ENCODE measurements at places on chromosomes 4 and X.

DNA sequence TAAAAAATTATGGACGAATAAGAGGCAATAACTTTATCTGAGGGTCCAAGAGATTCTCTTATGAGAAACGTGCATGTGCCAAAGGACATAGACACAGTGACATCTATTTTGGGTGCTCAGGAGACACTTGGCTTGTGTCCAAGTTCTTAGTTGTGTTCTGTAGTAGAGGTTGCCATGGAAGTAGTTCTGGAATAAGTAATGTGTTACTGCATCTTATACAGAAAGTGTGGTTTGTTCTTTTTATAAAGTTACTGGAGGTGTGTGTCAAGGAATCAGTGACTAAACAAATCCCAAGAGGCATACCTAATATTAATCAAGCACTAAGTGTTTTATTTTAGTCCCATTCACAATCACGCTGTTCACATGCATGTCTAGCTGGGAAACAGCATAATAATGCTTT, 305.7 kb downstream of the ARHGAP24 start:
- DNase-seq = no peak

- DNase-seq = no peak
Observed at GRCh38 chr4:168886351-168886750, 123.7 kb downstream of the CBR4 start.

GRCh38 chr4:173919196-173919595, 364.3 kb downstream of the FBXO8 start:
- DNase-seq = no peak

GRCh38 chrX:47458528-47458927, 24.5 kb downstream of the ZNF41 start:
- DNase-seq = no peak

- DNase-seq = no peak
Observed at GRCh38 chr4:134747108-134747805, 545.7 kb upstream of the PABPC4L start.

DNA sequence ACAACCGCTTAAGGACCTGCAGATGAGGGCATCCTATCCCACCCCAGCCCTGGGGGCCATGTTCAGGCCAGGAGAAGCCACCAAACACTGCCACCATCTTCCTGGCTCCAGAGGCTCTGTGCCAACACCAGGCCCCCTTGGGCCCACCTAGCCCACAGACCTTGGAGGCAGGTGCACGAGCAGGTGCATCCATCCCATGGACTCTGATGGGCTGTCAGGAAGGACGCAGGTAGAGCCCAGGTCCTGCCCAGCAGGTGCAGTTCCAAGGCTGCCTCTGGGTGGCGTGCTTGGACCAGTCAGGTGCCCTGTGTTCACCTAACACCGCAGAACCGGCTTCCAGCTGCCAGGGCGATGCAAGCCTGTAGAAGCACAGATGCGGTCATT, 22.8 kb upstream of the PDE6B start:
- no peak for DNase-seq

DNA sequence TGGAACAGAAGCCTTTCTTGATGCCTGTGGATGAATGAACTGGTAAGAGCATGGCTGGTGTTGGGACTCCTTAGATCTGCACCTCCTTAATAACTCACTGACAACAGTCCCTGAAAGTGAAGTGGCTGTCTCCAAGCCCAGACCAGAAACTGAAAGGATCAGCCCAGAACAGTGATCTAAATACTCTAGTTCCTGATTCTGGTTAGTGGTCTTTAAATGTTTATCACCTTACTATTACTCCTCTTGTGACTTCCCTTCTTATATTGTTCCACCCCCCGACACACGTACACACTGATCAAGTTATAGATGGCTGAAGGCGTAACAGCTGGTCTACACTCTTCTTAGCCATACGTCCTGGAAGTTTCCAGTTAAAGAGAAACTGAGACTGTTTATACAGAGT, 33.8 kb upstream of the ARMCX2 start:
- no peak for DNase-seq

DNA sequence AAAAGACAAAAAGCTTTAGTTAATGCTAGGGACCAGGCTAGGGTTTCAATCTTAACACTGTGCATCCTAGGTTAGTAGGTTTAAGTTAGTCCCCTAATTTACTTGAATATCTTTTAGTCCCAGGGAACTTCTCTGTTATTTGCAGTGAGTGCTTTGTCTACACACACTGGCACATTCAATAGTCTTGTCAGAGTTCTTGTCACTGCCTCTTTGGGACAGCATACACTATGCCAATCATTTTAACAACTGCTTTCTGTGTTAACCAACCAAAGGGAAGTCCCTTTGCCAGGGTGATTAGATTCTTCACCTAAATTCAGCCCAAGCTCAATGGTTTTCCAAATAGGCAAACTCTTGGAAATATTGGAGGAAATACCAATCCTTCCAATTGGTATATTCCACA, 221.8 kb upstream of the IGFBP7 start:
- DNase-seq = no peak

DNA sequence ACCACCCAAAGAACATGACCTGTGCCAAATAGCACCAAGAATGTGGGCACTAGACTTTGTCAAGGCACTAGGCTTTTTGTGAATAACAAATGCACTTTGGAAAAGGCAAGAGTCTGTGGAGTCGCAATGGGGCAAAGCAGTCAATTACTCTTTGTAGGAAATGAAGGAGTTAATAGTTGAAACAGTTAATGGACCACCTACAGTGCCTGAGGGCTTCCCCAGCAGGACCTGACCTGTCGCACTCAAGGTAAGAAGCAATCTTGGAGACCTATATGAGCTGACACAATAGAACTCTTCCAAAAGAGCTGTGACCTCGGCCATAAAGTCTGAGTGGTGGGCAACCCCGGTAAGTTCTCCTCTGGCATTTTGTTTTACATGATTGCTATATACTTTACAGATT, 49.2 kb upstream of the CAPN6 start:
- no peak for DNase-seq

DNA sequence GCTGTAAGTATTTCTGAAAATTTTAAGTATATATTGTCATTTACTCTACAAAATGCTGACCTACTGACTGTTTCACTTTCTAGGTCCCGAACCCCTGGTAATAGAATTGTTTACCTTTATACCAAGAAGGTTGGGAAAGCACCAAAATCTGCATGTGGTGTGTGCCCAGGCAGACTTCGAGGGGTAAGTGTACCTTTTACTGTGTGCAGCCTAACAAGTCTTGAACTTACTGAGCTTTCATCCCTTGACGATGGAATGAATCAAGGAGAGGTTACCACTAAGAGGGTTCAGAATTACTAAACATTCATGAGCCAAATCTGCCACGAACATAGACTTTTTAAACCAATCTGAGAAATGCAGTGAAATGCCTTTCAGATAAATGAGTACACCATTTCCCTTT, 1.6 kb downstream of the RPL34 start:
- no peak for DNase-seq

DNA sequence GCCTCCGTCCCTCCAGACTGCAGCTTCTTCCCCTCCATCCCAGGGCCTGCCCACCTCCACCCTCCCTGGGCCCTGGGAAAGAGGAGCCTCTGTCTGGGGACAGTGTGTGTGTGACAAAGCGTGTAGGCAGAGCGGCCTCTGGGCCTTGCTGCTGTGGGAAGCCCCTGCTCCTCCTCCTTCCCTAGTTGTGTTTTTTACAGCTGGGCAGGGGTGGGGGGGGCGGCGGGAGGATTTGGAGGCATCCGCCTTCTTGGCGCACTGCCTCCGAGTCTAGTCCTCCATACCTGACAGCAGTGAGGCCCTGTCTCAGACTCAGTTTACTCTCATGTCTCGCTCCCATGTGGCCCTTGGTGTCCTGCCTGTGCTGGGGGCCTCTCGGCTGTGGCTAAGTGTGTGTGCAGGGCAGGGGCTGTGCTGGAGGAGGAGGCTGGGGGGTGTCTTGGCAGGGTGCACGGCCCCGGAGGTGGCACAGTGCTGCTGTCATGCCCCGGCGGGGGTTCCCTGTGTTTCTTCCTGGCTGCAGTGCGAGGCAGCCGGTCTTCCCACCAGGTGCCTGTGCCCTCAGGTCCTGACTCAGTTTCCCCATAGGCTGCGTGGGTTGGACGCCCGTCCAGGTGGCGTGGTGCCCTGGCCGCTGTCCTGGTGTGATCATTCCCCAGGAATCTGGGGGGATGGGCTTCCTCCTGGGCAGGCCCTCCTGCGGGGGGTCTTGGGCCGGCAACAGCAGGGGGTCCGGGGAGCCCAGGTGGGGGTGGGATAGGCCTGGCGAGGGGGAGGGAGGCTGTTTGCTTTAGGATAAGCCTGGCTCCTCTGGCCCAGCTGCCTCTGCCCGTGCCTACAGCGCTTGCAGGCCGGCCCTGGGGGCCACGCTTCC, 7.0 kb downstream of the FGFRL1 start:
- DNase-seq = no peak

DNA sequence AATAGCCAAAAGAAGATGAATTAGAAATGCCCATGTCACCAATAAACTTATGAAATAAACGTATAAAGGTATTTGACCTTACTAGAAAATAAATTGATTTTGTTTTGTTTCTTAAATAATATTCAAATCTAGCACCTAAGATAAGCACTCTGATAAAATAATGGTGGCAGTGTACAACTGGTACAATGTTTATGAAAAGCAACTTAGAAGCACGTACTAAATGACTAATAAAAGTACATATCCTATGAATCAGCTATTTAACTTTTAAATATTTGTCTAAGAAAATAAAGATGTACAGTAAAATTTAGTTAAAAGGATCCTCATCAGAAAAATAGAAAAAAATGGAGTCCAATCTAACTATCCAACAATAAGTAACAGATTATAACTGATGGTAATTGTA, 6.7 kb downstream of the MANBA start:
- DNase-seq = no peak

GRCh38 chr4:124515591-124515990, 196.9 kb downstream of the ANKRD50 start:
- no peak for DNase-seq

DNA sequence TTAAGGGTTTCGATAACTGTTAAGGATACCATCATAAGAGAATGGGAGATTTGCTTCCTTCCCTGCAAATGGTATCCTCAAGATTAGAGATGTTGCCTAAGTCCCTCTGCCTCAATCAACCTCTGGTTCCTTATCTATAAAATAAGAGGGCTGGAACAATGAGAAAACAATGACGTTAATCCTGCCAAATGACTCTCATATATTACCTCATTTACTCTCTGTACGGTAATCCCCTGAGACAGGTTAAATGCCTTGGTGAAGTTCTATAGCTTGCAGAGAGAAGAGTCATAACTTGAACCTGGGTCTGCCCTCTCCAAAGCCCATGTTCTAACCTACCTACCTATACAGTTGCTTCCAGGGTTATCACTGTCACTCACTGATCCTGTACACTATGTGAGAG, 100.2 kb upstream of the OTUD4 start:
- no peak for DNase-seq

GRCh38 chr4:184807256-184807655, 18.5 kb downstream of the ACSL1 start:
- no peak for DNase-seq

GRCh38 chrX:110001740-110002299, 1.1 kb upstream of the TMEM164 start:
- no peak for DNase-seq

- DNase-seq = no peak
Observed at GRCh38 chrX:71450433-71451106, 82.3 kb upstream of the OGT start.

- DNase-seq = no peak
Observed at GRCh38 chrX:129719931-129720530, 18.7 kb upstream of the XPNPEP2 start.

DNA sequence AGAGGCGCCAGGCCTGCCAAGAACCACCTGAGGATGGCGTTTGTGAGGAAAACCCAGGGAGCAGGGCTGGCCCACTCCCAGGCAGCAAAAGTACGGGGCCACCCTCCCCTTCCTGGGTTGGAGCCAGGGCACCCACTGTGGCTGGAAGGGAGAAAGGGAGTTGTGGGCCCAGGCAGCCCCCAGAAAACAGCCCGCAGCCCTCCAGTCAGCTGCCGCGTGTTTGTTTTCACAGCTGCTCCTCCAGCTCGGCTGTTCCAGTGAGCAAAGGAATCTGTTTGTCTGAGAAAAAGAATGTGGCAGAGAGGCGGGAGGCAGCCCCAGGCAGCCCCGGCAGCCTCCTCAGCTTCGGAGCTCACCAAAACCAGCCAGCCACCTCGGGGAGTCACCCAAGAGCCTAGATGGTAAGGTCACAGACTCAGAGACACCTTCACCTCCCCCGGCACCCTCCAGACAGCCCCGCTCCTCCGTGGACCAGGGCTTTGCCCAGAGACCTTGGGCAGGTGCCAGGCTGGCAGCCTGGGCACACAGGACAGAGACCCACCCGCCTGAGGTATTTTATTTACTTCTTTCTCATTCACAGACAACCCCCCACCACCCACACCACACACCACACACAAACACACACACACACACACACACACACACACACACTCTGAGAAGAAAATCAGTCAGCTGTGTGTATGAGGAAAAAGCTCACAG, 338.1 kb downstream of the BCOR start:
- no peak for DNase-seq

DNA sequence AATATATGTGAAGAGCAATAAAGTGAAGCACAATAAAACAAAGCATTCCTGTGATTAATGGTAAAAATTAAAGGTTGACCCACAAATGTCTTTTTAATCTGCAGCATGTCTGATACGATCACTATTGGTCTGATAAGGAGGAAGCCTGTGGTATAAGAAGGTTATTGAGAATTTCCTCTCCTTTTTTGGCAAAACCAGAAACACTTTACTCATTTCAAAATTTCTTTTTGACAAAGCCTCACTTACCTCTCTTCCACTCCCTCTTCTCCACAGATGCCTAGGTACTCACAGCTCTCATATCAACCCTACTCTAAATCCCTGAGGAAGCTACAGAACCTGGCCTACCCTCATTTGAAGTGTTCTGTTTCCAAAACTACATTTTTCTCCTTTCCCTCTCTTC, 56.1 kb downstream of the TSPAN5 start:
- no peak for DNase-seq

- DNase-seq = no peak
Observed at GRCh38 chr4:27094783-27095182, 234.1 kb downstream of the STIM2 start.

DNA sequence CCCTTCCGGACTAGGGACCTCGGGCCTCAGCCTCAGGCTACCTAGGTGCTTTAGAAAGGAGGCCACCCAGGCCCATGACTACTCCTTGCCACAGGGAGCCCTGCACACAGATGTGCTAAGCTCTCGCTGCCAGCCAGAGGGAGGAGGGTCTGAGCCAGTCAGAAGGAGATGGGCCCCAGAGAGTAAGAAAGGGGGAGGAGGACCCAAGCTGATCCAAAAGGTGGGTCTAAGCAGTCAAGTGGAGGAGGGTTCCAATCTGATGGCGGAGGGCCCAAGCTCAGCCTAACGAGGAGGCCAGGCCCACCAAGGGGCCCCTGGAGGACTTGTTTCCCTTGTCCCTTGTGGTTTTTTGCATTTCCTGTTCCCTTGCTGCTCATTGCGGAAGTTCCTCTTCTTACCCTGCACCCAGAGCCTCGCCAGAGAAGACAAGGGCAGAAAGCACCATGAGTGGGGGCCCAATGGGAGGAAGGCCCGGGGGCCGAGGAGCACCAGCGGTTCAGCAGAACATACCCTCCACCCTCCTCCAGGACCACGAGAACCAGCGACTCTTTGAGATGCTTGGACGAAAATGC, at the start of gene WAS:
TSS of gene WAS (plus strand) at position 389 of the 572 bp plus-strand sequence. CDS start at position 444, 55 bp downstream.
- no peak for DNase-seq

- DNase-seq = no peak
Observed at GRCh38 chrX:142052238-142052637, 148.5 kb downstream of the MAGEC1 start.

Data from thoracic aorta (tissue), 2 donors.